Activated T-cell treated with anti-CD3 and anti-CD28 coated beads for 4 hours (primary cell): ENCODE measurements at places on chromosomes 7 and 10.

DNA sequence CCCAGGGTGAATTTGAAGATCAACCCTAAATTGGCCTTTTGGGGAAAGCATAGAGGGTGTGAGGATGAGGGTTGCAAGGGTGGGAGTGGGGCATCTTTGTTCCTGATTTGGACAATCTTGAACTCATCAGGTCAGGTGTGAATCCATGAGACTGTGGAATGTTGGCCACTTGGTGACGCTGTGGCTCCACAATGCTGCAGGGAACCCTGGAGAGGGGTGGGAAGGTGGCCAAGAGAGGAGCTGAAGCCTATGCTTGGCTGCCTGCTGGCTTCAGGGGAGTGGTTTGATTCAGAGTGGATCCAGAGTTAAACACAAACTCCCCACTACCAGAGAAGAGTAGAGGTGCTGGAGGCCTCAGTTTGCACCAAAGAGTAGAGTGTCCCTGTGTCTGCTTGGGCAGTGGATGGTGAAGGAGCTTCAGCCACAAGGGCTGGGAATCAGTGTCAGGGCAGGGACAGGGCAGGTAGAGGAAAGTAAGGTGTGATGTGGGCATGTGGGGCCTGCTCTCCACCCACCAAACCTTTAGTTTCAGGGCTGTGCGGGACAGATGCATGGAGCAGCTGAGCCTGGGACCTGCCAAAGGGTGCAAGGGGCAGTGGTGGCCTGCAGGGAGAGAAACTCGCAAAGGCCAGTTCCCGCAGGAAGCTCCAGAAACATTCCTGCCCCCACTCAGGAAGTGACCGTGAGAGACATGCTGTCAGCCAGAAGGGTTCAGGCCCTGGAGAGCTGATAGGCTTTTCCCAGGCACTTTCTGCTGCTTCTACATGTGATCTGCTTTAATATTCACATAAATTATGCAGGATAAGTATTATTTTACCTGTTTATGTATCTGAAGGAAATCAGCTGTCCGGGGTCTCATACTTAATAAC lies 81.0 kb upstream of the PRSS58 start:
- no peak for DNase-seq

DNA sequence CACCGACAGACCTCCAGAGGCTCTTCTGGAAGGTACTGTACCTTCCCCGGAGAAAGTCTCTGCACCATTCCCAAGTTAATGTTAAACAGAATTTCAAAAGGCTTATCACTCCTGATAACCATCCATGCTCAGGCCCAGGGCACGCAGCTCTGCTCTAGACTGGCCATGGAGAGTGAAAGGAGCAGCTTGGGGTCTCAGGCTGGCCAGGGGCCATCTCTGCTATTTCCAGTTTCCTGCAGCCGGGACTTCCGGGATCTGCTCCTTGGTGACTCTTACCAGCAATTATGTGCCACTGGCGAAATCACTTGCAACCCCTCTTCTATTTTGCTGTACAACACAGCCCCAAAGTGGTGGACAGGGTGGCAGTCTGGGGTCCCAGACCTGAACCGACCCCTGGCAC lies 6.0 kb downstream of the CLDN15 start:
- DNase-seq: no peak

- no peak for DNase-seq
Measured at GRCh38 chr10:30116041-30116491, 56.7 kb upstream of the JCAD start.

DNA sequence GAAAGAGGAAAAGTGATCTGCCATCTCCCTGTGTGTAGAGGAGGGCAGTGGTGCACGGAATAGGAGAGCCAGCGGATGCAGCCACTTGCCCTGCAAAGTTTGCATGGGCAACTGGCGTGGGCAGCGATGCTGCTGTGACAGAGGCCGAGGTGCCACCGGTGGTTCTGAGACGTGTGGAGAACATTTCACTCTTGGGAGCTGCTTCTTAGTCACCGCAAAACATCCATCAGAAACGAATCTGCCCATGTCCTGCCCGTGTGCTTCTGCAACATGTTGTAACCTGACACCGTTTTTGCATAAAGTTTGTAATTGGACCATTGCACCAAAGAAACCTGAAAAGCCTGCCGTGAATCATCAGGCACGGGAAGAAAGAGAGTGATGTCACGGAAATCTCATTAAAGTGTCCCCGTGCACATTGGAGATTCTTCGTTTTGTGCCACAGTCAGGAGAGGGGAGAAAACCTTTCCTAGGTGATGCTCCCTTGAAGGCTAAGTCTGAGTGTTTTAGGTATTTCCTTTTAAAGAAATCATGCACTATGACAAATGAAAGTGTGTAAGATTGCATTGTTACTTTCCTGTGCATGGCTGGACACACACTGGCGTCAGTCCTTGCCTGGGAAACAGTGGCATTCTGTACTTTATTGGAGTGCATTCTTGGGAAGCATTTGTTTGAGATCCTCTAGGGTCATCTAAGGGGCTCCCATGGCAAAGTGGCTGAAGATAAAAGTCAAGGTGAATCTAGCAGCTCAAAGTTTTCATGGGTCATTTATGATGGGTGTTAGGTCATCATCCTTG lies 302.6 kb downstream of the KLF6 start:
- DNase-seq: no peak

- DNase-seq: no peak
Measured at GRCh38 chr7:77321300-77321699, 94.8 kb downstream of the GSAP start.

DNA sequence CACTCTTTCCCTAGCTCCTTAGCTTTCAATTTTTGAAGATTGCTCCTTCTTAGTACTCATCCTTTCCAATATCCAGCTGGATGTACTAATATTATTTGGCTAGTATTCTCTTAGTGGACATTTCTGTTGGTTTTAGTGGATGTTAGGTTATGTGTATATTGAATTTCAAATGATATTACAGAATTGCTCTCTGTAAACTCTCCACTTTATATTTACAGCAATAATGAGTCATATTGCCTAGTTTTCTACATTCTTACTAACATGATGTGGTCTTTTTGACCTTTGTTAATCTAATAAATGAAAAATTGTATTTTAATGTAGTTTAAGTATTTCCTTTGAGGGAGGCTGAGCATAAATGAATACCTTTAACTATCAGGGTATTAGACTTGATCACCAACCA lies 69.4 kb downstream of the BICC1 start:
- DNase-seq: no peak

- no peak for DNase-seq
Measured at GRCh38 chr10:128437786-128438345, 311.6 kb upstream of the MKI67 start.
